ENCODE measurements at places on chromosomes 5 and 9. TPM values are rescaled to one million over a fixed set of nuclear protein-coding genes. Genes with fewer than 3 reads are reported as not detected.

ARSI gene
- total RNA-seq = 4.5 TPM

ANKDD1B gene
- total RNA-seq = 0.21 TPM

ABO gene
- total RNA-seq = 18.4 TPM

PDLIM4 gene
- 52.5 TPM for total RNA-seq

IFNK gene
- not detected for total RNA-seq

EPB41L4B gene
- 31.6 TPM for total RNA-seq

PTTG1 gene
- 31.5 TPM for total RNA-seq

HNRNPAB gene
- 115 TPM for total RNA-seq

GPR150 gene
- 0.49 TPM for total RNA-seq

DNA sequence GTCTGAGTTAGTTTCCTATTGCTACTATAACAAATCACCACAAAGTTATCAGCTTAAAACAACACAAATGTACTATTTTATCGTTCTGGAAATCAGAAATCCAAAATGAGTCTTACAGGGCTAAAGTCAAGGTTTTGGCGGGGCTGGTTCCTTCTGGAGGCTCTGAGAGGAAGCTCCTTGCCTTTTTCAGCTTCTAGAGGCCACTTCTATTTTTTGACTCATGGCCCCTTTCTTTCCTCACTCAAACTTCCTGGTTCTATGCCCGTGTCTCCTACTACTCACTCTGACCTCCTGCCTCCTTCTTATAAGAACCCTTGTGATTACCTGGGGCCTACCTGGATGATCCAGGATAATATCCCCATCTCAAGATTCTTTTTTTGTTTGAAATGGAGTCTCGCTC lies 48.2 kb downstream of the GABBR2 start:
- DNase-seq = no peak

- no peak for DNase-seq
These were observed 191.0 kb downstream of the ADAMTS6 start for GRCh38 chr5:65290677-65291076.

- DNase-seq = no peak
These were observed 688.9 kb upstream of the CDH9 start for GRCh38 chr5:27727254-27727653.

GRCh38 chr9:134537951-134538641 lies 103.5 kb upstream of the COL5A1 start:
- DNase-seq = no peak

DNA sequence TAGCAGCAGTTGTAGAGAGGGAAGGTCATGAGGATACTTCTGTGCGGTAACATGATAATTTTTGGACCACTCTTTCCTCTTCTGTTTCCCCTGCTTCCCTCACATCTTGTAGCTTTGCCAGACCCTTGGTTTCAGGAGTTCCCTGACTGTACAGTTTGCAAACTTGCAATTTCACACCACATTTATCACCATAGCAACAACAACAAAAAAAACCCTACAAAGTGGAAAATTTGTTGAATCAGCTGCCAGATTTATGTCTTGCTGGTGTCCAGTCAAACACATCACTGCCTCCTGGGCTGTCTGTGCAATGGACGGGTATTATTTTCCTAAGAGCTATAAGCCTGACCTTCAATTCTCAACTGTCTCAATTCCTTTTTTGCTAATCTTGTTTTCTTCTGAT lies 751.6 kb downstream of the TLR4 start:
- DNase-seq = no peak

- peak; percentile 16 for DNase-seq
These were observed 39.9 kb downstream of the BICD2 start for GRCh38 chr9:92724528-92725265.

DNA sequence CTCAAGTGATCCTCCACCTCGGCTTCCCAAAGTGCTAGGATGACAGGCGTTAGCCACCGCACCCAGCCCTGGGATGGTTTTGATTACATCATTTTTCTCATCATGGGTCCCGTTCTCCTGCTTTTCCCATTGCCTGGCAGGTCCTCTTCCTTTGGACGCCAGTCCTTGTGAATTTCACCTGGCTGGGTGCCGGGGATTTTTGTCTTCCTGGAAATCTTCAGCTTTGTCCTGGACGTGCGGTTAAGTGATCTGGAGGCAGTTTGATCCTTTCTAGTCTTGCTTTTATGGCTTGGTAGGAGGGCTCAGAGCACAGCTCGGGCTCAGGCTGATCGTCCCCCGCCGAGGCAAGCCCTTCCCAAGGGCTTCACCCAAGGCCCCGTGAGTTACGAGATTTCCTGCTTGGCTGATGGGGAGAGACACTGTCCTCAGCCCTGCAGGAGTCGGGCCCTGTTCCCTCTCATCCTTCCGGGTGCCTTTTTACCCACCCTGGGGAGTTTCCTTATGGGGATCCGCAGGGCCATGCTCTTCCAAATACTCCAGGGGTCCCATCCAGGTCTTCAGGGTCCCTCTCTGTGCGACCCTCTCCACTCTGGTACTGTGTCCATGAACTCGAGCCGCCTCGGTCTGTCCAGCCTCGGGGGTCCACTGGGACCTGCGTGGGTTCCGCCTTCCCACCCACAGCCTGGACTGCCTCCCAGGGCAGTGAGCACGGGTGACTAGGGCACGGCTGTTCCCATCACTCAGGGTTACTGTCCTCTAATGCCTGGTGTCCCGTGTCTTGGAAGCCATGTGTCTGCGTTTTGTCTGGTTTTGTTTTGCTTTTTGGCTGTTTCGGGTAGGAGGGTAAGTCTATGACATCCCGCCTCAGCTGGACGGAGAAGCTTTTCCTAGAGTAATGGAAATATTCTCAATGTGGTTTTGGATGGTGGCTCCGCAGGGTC lies 22.3 kb upstream of the EGFL7 start:
- no peak for DNase-seq

DNA sequence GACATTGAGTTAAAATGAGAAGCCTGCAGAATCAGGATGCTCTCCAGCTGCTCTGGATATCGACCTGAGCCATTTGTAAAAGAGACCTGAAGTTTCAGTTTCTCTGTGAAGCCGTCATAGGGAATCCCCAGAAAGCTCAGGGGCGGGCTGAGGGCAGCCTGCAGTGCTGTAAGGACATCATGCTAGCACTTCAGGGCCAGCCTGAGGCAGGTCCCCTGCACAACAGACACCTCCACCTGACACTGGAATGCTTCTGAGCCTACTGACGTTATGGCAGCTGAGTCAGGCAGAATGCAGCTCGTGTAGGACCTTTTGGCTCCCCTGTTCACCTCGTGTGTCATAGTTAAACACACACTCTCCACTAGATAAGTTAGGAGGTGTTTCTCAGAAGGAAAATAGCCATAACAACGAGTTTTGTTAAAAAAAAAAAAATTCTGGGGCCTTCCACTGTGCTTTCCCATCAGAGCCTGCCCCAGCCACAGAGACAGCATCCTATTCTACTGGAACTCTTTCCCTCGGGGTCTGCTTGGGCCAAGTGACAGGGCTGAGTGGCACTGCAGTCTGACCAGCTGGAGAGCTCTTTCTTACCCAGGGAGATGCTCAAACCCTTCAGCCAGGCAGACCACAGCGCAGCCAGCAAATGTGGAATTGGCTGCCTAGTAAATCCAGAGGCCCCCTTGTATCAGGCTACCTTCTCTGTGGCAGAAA lies 354.9 kb downstream of the DIRAS2 start:
- no peak for DNase-seq

DNA sequence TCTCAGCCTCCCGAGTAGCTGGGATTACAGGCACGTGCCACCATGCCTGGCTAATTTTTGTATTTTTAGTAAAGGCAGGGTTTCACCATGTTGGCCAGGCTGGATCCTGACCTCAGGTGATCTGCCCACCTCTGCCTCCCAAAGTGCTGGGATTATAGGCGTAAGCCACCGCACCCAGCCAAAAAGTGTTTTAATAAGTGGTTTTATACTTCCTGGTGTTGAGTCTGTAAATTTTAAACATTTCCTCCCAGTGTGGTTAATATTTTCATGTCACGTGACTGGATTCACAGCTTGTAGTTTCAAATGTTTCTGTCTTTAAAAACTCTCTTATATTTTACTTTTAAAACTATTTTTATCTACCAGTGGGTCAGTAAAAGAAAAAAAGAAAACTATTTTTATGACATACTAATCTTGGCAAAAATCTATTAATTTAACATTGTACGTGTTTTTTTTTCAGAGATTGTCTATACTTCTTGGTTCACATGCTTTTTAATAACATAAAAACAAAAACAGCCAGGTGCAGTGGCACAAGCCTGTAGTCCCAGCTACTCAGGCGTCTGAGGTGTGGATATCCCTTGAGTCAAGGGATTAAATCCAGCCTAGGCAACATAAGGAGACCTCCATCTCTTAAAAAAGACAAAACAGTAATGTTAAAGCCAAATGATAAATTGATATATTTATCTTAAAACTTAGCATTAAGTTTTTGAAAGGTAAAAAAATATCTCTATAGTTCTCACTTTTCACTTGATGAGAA lies 117.1 kb downstream of the DMXL1 start:
- DNase-seq = no peak

- DNase-seq = no peak
These were observed 97.8 kb downstream of the SNX18 start for GRCh38 chr5:54615381-54615780.

DNA sequence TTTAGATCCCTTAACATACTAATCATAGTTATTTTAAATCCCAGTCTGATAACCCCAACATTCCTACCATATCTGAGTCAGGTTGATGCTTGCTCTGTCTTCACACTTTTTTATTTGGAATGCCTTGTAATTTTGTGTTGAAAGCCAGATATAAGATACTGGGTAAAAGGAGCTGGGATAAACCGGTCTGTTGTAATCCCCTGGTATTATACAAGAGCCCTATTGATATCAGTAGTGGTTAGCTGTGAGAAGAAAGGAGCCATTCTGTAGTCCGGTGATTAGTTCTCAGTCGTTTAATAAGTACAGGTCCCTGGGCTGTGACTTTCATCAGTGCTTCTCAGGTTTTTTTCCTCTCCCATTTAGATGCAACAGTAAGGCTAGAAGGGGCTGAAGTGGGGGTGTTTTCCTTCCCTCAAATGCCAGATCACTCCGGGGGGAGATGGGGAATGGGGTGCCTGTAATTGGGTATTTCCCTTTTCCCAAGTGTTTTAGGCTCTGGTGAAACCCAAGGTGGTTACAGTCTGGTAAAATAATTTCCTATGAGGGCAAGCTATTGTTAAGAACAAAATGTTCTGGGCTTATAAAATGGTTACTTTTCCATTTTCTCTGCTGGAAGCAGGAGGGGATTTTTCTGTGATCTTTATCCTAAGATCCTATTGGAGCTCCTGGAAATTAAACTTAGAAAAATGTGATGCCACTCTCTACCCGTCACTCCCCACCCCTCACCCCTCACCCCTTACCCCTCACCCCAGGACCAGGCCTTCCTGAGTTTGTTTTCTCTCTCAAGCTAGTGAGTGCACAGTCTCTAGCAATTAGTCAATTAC lies 72.7 kb downstream of the KCNN2 start:
- no peak for DNase-seq

- no peak for DNase-seq
These were observed 694.1 kb upstream of the C9orf72 start for GRCh38 chr9:28267351-28267750.

DNA sequence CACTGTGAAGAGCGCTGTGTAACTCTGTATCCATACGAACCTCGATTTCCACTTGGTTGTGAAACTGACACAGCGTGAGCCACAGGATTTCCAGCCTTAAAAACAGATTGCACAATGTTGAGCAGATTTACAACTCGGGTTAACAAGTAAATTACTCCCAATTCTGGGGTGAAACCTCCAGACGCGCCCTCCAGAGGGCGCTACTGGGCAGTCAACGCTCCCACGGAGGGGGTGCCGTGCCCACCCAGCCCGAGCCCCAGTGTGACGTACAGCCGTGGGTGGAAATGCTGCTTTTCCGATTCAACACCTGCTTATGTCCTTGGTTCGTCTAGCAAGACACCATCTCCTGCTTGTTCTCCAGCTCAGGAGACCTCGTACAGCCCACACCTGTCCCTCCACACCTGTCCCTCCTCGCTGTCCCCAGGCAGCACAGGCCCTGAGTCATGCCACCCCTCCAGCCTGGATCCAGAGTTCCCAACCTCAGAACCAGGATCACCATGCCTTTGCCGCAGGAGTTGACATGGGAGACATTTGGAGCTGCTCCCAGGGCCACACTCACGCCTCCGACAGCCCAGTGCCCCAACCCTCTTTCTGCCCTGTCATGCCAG lies 34.4 kb upstream of the SLC6A3 start:
- DNase-seq = peak; percentile 54

- peak; percentile 95 for DNase-seq
These were observed 714 bp upstream of the ZNF608 start for GRCh38 chr5:124746916-124747790.

DNA sequence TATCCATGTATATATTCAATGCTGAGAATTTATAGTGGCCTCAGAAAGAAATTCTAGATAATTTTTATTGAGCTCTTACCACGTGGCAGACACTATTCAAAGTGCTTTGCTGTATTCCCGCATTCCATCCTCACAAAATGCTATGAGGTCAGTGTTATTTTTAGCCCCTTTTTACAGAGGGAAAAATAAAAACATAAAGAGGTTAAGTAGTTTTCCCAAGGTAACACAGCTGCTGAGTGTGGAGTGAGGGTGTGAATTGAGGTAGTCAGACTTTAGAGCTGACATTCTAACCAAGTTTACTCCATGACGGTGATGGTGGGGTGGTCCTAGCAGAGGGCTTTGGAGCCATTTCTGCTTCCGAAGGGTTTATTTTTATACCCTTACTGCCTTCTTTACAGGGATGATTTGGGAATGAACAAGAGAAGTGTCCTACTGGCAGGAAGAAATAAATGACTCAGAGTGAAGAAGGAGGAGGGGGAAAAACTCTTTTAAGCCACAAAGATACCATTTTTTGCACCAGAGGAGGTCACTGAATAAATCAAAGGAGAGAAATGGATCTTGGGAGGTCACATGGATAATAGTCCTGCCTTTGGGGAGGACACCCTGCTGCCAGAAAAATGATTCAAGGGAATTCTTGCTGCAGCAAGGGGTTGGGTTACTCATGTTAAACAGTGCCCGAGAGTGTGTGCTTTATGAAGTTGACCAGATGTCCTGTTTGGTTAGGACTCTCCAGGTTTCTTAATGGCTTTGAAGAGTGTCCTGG lies 76.1 kb downstream of the HMHB1 start:
- DNase-seq = no peak

DNA sequence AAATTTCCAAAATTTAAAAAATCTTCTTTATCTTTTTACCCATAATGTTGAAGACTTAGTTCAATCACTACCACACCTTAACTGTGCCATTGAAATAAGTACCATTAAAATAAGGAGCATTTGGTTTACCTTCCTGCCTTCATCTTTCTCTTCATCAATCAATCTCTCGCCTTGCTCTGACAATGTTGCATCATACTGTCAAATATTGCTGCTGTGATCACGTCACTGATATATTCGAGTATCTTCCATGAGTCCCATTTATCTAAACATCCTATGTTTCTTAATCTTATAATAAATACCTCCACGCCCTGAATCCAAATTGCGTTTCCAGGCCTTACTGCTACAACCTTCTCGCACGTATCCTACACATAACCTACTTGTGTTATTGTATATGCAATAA lies 155.2 kb upstream of the ACOT12 start:
- DNase-seq = no peak
